ENCODE measurements at places on chromosomes 1 and 21. TPM values are rescaled to one million over a fixed set of nuclear protein-coding genes. Genes with fewer than 3 reads are reported as not detected.

Gene CHIT1
- not detected for total RNA-seq

DNA sequence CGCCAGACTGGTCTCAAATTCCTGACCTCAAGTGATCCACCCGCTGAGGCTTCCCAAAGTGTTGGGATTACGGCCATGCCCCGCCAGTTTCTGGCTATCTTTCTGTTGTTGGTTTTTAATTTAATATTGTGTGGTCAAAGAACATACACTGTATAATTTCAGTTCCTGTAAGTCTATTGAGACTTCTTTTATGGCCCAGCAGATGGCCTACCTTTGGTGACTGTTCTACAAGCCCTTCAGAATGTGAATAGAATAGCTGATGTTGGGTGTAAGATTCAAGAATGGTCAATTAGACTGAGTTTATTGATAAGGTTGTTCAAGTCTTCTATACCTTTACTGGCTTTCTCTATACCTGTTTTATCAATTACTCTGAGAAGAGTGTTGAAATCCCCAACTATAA lies 10.7 kb downstream of the HES2 start:
- no peak for DNase-seq

GRCh38 chr1:192550922-192551534 lies 24.5 kb upstream of the RGS1 start:
- DNase-seq = peak; percentile 52

DNA sequence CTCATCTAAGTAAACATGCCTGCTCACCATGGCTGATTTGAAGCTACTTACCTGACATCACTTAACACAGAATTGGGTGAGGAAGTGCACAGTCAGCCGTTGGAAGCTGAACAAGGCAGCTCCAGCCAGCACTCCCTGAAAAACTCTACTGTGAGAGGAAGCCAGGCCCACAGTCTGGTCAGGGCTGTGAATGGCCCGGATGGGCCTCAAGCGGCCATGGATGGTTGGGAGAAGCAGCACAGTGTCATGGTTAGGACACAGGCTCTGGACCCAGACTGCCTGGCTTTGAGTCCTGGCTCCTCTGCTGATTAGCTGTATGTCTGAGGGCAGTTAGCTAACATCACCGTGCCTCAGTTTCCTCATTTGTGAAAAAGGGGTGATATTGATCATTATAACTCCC lies 267.8 kb downstream of the GRIK3 start:
- DNase-seq = no peak

DNA sequence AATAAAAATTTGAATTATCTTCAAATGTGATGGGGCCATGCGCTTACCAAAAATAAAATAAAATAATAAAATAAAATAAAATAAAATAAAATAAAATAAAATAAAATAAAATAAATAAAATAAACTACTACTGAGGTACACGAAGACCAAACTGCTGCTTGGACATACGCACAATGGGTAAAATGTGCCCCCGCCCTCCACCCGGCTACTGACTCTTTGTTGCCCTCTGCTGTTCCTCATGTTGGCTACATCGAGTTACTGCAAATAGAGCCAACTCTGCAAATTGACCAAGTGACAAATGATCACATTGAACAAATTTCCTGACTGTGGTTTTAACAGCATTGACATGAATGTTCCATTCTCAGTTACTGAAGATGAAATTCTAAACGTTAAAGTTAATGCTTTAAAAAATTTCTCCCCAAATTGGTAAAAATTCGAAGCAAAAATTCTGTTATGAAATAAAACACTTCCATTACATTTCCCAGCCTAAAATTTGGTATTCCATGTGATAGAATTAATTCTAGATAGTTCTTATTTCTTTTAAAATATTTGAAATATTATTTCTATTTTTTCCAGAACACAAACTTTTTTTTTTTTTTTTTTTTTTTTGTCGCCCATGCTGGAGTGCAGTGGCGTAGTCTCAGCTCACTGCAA lies 18.8 kb upstream of the MAP1LC3C start:
- DNase-seq = peak; percentile 86

DNA sequence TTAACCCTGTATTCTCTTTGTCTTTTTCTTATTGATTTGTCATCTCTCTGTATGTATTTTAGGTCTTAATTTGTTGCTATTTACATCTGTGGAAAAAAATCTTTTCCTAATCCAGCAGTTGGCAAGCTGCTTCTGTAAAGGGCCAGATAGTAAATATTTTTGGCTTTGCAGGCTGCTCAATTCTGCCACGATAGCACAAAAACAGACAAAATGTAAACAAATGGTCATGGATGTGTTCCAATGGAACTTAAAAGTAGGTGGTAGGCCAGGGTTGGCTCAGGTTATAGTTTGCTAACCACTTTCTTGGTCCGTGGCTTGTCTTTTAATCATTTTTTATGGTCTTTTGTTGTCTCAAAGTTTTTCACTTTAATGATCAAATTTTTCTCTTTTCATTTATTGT lies 371.8 kb downstream of the HHAT start:
- DNase-seq = no peak

Gene REG4
- not detected for total RNA-seq

- DNase-seq = no peak
Measured at GRCh38 chr21:36516281-36516680, 36.4 kb upstream of the CLDN14 start.

Gene PHLDA3
- total RNA-seq = 169 TPM

- no peak for DNase-seq
Measured at GRCh38 chr1:22279735-22280134, 136.8 kb upstream of the WNT4 start.

Gene HCRTR1
- total RNA-seq = not detected

Gene LRRC71
- not detected for total RNA-seq

- DNase-seq = peak; percentile 96
Measured at GRCh38 chr1:9890224-9890731, 19.8 kb downstream of the CTNNBIP1 start.

DNA sequence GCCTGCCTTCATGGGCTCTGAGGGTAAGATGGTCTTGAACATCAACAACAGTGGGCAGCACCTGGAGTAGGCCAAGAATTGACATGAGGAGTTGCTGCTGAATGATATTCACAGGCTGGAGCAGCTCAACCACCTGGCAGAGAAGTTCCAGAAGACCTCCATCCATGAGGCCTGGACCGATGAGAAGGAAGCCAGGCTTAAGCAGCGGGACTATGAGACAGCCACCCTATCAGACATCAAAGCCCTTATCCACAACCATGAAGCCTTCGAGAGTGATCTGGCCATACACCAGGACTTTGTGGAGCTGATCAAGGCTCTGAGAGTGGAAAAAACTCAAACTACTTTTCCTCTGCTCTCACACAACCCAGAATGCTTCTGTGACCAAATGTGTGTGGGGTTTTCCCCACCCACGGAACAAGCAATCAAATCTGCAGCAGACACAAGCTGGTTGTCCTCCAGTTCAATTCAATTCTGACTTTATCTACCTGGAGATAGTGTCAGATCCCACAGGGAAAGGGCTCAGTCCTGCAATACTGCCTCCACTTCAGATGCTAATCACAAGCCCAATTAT lies 12.1 kb upstream of the EPHA10 start:
- no peak for DNase-seq

Gene FHAD1
- not detected for total RNA-seq

Gene FMO5
- 0.86 TPM for total RNA-seq

GRCh38 chr21:33231526-33231925 lies 1.8 kb downstream of the IFNAR2 start:
- DNase-seq = no peak

Data from MCF 10A (cell line).